Anterior cingulate cortex (tissue), 58 donors: ENCODE measurements at places on chromosomes 6 and 20.
A peak's percentile ranks its signal among the peaks of the same experiment; 100 is the strongest.

GRCh38 chr20:40930561-40930960 lies 98.1 kb upstream of the TOP1 start:
- DNase-seq = no peak

DNA sequence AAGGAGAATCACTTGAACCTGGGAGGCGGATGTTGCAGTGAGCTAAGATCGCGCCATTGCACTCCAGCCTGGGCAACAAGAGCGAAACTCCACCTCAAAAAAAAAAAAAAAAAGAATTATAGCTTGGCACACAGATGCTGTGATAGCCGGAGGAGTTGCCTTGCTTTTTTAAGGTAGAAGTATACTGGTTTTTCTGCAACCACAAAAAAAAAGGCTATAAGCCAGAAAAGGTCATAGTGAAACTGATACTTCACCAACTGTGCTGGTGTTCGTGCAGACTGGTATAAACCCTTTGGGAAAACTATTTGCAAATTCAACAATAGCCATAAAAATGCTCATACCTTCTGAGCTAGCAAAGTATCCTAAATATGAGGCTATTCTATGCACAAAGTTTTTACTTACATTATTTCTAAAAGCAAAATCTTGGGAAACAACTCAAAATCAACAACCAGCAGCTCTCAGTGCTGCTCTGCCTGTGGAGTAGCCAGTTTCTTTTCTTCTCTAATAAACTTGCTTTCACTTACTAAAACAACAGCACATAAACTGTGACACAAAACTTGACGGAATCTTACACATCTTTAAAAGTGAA lies 44.0 kb downstream of the B4GALT5 start:
- no peak for DNase-seq

- DNase-seq = no peak
Observed at GRCh38 chr6:18269253-18269652, 4.9 kb upstream of the DEK start.

- no peak for DNase-seq
Observed at GRCh38 chr20:36219671-36220220, 16.5 kb upstream of the AAR2 start.

- no peak for DNase-seq
Observed at GRCh38 chr20:59124296-59125029, 39.2 kb upstream of the ZNF831 start.

DNA sequence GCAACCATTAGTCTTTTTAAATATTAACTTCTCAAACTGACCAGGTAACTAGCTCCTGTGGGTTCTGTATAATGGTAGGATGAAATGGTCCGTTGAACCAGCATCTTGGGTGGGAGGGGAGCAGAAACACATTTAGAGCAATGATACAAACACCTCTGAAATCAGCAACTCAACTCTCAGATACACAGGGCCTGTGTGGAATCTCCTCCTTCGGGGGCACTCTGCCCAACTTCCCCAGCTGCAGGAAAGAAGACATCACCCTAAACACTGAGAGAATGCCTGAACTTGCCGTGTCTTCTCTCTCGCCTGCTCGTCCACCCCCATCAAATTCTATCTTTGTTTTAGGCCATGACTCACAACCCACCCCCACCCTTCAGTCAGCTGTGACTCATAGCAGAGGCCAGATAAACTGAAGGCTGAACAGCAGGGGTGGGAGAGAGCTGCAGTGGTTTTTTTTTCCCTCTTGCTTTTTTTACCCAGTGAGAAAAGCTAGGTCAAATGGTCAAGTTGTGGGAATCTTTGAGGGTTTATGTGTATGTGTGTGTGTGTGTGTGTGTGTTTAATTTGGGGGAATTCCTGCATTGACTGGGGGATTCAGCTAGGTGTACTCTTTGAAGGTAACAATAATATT lies 593.4 kb upstream of the JAG1 start:
- DNase-seq = peak; percentile 38

DNA sequence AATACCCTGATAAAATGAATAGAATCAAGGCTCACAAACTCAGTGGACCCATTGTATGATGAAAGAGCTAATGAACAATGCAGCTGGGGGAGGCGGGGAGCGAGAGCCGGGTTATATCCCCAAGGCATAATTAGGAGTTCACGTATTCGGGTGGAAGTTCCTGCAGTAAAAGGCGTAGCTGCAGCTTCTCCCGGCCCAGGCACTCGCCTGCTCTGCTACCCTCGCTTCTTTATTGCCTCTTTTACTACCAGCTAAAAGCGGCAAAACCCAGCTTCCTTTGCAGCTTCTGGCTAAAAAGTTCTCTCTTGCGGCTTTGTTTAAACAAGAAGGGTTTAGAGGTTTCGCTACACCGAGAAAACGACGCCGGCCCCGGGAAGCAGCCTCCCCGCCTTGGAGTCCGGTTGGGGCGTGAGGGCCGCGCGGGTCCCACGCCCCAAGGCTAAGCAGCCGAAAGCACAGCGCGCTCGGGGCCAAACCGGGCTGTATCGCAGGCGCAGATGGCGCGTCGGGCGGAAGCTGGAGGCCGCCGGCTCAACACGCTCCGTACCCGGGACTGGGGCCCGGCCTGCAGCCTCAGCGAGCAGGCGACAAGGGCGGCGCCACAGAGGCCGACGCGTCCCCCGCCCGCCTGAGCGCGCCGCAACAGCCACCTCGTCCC lies 1.6 kb downstream of the ZBTB2 start:
- DNase-seq = peak; percentile 31

DNA sequence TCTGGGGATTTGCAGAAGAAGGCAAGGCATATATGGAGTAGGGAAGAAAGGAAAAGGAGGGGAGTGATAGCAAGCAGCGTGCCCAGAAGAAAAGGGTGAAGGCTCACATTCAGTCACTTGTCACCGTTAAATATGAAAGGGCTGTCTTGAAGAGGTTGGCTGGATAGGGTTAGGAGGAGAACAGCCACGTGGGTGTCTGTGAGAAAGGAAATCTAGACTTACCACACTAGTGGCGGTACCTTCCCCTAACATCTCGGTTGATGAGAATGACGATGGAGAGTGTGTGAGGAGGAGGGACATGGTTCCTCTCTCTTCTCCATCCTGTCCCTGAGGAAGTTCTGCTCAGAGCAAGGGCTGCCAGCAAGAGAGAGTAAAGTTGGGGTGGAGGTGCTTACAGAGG lies 74.3 kb upstream of the CCN6 start:
- DNase-seq = no peak

- DNase-seq = no peak
Observed at GRCh38 chr20:47353692-47354463, 2.6 kb downstream of the ZMYND8 start.

DNA sequence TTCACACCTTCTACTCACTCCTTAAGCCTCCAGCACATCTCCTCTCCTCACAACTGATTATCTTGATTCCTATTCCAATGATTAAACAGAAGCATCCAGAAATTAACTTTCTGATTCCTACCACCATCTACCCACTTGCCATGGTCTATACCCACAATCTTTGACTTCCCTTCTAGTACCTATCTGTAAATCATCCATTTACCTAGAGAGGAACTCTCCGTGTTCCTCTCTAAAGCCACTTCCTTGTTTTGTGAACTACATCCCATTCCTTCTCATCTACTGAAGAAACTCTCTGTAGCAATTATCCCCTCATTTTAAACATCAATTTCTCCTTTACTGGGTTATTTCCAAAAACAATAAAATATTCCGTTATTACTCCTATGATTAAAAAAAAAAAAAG lies 167.3 kb downstream of the ARHGAP18 start:
- no peak for DNase-seq

- no peak for DNase-seq
Observed at GRCh38 chr6:16511040-16511660, 250.1 kb downstream of the ATXN1 start.

DNA sequence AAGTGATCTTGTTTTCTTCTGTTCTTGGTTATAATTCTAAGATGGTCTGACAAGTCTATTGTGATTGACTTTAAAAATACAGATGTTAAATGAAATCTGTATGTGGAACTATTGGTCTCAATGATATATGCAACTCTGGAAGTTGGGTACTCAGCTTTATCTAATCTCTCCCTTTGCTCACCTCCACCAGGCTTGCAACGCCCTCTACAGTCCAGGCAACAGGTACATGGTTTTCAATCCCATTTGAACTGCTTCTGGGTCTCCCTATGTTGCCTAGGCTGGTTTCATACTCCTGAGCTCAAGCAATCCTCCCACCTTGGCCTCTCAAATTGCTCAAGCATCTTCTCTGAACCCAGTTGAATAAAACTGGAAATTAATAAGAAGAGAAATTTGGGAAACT lies 25.6 kb upstream of the HLA-DQB1 start:
- no peak for DNase-seq

GRCh38 chr6:31180500-31180899 lies 10.0 kb upstream of the POU5F1 start:
- DNase-seq = peak; percentile 24

DNA sequence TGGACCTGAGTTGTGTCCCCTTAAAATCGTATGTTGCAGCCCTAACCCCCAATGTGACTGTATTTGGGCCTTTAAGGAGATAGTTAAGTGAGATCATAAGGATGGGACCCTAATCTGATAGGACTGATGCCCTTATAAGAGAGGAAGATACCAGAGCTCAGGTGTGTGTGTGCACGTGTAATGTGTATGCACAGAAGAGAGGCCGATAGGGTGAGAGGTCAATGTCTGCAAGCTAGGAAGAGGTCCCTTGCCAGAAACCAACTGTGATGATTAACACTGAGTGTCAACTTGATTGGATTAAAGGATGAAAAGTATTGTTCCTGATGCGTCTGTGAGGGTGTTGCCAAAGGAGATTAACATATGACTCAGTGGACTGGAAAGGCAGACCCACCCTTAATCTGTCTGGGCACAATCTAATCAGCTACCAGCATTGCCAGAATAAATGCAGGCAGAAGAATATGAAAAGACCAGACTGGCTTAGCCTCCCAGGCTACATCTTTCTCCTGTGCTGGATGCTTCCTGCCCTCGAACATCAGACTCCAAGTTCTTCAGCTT lies 299.8 kb downstream of the LRFN2 start:
- DNase-seq = no peak

DNA sequence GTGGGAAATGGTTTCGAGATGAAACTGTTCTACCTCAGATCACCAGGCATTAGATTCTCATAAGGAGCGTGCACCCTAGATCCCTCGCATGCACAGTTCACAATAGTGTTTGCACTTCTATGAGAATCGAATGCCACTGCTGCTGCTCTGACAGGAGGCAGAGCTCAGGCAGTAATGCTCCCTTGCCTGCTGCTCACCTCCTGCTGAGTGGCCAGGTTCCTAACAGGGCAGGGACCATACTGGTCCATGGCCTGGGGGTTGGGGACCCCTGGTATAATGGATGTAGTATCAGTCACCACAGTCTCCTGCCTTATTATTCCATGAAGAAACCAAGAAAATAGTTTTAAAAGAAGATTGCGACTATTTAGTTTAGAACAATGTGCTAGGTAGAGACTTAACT lies 127.5 kb downstream of the BCKDHB start:
- no peak for DNase-seq

DNA sequence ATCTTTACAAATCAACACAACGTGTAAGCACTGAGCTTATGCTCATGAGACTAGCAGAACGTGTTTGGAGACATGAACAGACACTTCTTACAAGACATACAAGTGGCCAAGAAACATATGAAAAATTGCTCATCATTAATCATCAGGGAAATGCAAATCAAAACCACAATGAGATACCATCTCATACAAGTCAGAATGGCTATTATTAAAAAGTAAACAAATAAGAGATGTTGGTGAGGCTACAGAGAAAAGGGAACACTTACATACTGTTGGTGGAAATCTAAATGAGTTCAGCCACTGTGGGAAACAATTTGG lies 327.9 kb upstream of the SOX4 start:
- DNase-seq = no peak
